ENCODE measurements at places on chromosomes 12 and 14.

DNA sequence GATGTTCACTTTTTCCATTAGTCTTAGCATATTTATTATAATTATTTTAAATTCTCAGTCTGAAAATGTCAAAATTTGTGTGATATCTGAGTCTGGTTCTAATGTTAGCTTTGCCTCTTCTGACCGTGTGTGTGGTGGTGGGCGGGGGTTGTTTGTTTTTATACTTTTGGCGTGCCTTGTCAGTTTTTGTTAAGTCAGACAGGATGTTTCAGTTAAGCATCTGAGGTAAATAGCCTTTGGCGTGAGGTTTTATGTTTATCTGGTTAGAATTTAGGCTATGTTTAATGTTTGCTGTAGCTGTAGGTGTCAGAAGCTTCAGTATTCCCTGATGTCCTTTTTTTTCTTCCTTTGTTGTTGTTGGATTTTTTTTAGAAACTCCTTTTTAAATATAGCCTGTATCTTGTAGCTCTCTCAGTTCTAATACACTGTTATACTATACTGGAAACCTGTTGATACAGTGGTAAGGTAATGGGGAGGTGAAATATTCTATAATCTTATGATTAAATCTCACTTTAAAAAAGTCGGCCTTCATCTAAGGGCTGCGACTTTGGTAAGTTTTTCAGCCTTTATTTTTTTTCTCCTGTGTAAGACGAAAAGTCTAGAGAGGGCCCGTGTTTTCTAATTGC, 111.6 kb downstream of the SCAF11 start:
- no peak for DNase-seq

GRCh38 chr12:121093487-121093891, 39.2 kb upstream of the P2RX7 start:
- no peak for DNase-seq

- DNase-seq = no peak
These were observed 3.7 kb upstream of the NECAP1 start for GRCh38 chr12:8078398-8078797.

DNA sequence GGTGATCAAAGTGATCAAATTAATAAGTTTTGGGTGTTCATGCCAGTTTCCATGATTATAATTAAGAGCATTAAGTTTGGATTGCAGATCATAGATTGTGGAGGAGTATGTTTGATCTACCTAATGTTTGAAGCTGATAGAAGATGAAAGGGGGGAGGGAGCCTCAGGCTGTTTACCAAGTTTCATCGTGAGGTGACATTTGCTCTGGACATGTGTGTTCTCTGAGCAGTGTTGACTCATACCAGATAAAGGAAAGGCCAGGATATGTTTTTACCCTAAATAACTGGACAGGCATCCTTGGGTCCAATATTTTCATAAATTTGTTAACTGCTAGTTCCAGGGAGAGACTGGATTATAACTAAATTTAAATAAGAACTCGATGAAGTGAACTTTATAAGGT, 3.5 kb upstream of the SEL1L start:
- DNase-seq = no peak

GRCh38 chr12:22275843-22276242, 58.7 kb downstream of the ST8SIA1 start:
- DNase-seq = peak; percentile 94

DNA sequence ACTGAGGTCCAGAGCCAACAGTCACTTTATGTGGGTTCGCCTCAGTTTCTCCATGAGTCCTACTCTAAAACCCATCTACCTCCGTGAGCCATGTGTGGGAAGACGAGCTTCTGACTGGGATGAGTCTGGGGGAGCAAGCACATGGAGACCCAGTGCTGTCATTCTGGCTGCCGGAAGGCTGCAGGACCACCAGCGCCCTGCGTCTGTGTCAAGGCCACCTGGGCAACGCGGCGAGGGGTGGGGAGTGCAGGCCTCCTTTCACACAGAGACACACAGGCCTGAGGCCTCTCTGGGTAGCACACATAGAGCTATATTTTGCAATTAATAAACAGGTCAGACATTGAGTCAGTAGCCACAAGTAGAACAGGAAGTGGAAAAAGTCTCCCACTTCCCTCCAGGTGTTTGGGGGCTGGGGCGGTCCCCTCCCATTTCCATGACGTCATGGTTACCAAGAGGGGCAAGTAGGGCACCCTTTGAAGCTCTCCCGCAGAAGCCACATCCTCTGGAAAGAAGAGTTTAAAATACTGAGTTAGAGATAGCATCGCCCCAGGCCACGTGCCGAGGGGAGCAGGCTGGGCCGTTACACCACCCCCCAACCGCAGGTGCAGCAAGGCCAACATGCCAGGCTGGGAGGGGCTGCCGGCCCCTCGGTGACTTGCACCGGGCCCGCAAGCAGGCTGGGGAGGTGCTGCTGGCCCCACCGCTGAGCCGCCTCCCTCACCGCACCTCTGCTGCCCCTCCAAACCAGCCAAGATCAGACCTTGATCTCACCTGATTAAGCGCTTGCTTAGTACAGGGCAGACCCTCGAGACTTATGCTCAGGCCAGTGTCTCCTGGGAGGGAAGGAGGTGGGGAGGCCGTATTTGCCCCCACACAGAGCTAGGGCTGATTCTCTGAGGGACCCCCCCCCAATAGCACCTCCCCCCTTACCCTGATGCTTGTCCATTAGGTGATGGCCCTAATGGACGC, 32.7 kb downstream of the DAD1 start:
- DNase-seq = no peak

DNA sequence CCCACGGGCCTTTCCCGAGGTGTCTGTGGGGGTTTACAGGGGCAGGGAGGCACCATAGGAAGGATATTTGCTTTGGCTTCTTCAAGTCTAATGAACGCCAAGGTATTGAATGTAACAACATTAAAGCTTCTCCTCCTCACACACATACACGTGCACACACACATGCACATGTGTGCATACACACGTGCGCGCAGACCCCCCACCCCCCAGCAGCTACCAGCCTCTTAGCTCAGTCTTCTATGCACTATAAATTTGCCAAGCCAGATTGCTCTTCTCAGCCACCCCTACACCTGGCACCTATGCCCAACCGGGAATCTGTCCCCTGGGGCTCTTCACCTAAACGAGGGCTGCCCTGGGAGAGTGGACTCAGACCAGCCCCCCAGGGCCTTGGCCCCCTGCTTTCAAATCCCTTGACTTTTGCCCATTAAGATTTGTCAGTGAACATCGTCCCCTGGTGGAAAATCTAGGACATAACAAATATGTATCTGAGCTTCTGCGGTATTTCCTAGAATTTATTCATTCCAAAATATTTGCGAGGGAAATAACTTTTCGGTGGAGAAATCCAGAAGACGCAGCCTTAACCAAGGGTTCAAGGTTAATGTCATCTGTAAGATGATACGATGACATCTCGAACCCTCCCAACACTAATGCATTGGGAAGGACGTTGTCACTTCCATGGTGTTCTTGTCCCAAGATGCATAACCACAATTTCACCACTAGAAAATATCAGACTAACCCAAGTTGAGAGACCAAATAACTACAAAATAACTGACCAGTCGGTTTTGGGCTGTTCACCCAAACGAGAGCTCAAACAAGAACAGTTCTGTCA, 330.4 kb downstream of the MED13L start:
- DNase-seq = no peak

DNA sequence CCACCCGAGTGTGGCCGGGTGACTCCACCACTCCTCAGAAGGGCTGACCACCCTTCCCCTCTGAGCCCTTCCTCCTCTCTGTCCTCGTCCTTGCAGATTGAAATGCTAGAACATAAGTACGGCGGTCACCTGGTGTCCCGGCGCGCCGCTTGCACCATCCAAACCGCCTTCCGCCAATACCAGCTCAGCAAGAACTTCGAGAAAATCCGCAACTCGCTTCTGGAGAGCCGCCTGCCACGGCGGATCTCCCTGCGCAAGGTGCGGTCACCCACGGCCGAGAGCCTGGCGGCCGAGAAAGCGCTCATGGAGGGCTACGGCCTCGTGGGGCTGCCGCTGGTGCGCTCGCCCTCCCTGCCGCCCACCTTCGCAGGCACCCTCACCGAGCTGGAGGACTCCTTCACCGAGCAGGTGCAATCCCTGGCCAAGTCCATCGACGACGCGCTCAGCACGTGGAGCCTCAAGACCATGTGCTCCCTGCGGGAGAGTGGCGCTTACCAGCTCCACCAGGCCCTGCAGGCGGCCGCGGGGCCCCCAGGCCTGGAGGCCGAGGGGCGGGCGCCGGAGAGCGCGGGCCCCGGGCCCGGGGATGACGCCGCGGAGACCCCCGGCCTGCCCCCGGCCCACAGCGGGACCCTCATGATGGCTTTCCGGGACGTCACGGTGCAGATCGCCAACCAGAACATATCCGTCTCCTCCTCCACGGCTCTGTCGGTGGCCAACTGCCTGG, 71.8 kb downstream of the IQSEC3 start:
- no peak for DNase-seq

- no peak for DNase-seq
These were observed 893.2 kb downstream of the SLC16A7 start for GRCh38 chr12:60489071-60489470.

DNA sequence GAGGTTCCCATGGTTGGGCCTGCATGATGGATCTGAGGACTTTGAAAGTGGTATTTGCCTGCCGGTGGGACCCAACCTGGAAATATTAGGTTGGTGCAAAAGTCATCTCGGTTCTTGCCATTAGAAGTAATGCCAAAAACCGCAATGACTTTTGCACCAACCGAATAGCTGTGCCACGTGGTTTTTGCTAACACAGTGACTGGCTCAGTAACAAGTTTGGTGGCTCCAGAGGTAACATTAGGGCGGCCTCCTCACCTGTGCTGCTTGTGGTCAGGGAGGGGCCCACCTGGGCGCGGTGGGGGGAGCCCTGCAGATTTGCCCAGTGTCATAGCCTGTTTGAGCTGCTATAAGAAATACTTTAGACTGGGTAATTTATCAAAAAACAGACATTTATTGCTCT, 1.8 kb downstream of the BDKRB2 start:
- no peak for DNase-seq

DNA sequence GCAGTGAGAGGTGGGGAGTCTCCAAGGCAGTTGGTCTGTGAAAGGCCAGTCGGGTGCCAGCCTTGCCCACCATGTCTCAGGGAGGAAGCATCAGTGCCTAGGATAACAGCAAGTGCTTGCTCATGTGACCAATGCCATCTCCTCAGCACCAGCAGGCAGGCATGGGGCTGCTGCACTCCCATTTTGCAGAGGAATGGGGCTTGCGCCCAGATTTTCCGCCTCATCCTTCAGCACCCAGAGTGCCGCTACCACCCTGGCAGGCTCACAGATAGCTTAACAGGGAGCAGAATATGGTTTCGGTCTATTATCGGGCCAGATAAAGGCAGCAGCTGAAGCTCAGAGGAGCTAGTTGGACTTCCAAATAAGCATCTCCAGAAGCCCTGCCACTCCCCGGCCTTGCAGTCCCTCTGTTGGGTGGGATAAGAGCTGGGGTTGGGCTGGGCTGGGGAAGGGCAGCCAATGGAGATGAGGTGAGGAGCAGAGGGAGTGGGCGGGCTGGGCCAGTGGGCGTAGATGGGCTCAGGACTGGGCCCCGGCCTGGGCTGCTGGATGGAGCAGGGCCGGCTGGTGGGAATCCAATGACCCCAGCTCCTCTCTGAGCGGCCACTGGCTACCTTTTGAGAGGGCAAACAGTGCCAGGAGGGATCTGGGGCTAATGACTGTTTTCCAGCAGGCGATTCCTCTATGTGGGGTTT, 8.4 kb upstream of the KRT80 start:
- DNase-seq = peak; percentile 76

- DNase-seq = no peak
These were observed at the start of gene CCDC198 for GRCh38 chr14:57493467-57494181. Gene CCDC198 (minus strand): TSS chr14:57493857. CDS start chr14:57493715, 142 bp downstream.

DNA sequence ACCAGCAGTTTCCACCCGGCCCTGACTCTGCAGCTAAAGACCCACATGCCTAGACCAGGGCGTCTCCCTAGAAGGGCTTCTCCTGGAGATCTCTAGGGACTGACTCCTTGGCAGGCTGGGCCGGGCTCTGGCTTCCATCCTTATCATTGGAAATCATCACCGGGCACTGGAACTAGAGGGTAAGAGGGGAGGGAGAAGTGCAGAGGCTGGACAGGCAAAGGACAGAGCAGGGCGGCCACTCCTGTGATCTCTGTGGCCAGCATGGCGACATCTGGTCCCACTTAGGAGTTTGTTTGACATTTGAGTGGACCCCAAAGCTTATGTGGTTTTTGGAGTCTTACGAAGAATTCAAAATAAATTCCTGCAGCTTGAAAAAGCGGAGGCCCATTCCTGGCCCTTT, 7.1 kb downstream of the LTBP2 start:
- DNase-seq = no peak

DNA sequence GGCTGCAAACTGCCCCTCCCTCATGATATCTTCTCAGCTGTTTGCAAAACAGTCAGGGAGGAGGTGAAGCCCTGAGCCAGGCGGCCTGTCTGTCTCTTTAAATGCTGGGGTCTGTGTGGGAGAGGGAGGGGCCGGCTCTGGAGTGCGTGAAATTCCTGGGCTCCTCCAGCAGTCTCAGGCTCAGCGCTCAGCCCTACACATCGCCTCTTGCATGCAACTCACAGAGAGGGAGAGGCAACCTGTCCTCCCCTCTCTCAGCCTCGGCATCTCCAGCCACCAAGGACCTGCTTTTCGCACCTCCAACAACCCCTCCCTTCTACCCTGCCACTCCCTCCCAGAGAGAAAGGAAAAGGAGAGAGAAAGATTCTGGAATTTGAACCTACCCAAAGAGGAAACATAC, at the start of gene NRXN3:
Gene NRXN3 (plus strand): TSS at position 171 of the 400 bp plus-strand sequence. CDS start 72,721 bp downstream, outside the sequence.
- DNase-seq = no peak

DNA sequence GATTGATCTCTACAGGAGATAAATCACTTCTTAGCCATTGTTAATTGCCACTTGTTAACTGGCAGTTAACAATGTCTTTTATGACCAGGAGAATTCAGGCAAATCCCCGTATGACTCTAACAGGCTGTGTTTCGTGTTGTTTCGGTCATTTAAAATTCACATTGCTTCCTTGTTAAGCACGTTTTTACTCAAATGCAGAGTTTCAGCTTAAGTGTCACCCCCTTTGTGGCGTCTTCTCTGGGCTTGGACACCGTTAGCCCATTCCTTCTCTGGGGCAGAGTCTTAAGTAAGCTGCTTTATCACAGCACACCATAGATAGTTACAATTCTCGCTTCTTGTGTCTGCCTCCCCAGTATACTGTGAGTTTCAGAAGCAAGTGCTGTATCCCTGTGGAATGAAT, 205.4 kb downstream of the EPS8 start:
- DNase-seq = no peak

DNA sequence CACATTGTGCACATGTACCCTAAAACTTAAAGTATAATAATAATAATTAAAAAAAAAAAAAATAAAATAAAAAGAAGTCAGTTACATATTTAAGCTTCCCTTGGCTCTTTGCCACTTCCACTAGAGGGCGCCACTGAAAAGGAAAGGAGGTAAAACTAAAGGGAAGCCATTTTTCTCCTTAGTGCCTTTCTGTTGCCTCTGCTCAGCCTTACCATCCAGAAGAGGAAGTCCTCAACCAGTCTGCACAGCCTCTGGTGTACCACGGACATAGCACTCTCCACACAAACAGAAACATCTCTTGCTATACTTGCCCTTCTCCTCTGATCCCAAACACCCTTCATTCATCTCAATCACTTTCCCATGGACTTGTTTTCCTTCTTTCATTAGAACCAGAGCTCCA, 169.0 kb upstream of the EEA1 start:
- no peak for DNase-seq

Data from chondrocyte (in vitro differentiated cells).